ENCODE measurements at places on chromosomes 2 and 18. TPM values are rescaled to one million over a fixed set of nuclear protein-coding genes. Genes with fewer than 3 reads are reported as not detected.

- DNase-seq, result no peak
Measured at GRCh38 chr18:58590839-58591238, 38.1 kb downstream of the ALPK2 start.

- no peak for DNase-seq
Measured at GRCh38 chr18:48728204-48728833, 189.5 kb downstream of the CTIF start.

DNA sequence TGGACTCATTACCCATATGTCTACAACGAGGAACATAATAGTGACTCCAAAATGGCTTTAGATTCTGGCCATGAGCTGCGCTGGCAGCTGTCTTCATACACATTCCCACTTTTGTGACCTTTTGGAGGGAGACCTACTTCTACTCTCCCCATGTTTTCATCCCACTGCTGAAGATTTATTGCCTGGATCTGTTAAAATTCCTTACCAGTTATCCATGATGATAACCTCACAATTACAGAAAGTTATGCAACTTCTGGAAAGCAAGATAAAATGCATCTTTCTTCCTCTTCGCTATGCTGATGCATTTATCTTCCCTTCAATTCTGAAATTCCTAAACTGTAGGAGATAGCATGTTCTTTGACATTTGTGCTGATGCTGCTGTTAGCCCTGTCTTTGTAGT, 855.3 kb downstream of the SLC4A3 start:
- no peak for DNase-seq

The LYPD1 gene
- total RNA-seq, result 9.8 TPM

The GPN1 gene
- total RNA-seq, result 61.1 TPM

- DNase-seq, result no peak
Measured at GRCh38 chr2:29660201-29660600, 261.2 kb downstream of the ALK start.

DNA sequence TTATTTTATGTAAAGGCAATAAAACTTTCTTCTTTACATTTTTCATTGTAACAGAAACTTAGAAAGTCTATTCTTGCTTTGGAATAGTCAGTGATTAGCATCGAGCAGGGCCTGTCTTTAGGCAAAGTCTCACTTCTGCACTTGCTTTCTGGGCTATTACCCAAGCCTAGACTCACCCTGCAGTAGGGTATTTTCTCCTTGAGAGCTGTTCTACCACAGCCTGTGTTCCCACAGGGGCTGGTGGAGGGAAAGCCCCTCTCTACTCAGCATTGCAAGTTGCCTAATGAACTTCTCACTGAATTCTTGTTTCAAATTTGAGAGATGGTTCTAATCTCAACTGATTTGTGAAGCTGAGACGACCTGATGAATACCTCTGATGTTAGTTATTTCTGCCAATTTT, 111.7 kb upstream of the KLHL14 start:
- DNase-seq, result no peak

DNA sequence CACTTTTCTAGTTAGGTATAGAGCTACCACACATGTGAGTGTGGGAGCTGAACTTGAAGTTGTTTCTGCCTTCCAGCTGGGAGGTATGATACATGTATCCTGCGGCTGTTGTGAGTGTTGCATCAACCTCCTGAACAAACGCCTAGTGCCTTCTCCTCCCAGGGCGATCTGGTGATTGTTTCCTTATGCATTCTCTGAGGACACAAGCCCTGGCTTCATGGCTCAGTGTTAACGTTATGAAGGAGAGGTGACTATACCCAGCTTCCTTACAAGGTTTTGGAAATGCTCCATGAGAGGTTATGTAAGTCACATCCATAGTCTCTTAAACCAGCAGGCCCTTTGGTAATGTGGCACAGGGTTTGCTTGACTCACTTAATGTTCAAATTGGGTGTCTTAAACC, 64.9 kb downstream of the SPRED2 start:
- DNase-seq, result peak; percentile 81

The SCG2 gene
- 27.0 TPM for total RNA-seq

The ATOH8 gene
- total RNA-seq, result 4.6 TPM

- no peak for DNase-seq
Measured at GRCh38 chr2:138637686-138638085, 136.1 kb downstream of the SPOPL start.

DNA sequence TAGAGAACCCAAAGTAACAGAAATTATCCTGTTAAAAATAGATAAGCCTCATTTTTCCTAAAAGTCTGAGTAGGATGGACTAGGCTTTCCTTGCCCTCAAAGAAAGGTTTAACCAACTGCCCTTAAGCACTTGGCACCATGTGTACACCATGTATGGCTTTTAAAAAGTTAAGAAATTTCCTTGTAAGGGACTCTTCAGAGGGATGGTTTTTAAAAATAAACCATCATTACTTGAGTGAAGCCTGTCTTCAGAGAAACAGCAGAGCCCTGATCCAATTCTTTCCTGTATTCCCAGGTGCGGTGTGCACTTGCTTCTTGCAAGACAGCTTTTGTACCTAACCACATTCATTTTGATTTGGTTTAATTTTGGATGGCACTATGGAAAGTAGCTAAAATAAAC, 1.1 kb upstream of the NEMP2 start:
- peak; percentile 10 for DNase-seq

The MC5R gene
- total RNA-seq, result not detected

The TCF23 gene
- not detected for total RNA-seq

DNA sequence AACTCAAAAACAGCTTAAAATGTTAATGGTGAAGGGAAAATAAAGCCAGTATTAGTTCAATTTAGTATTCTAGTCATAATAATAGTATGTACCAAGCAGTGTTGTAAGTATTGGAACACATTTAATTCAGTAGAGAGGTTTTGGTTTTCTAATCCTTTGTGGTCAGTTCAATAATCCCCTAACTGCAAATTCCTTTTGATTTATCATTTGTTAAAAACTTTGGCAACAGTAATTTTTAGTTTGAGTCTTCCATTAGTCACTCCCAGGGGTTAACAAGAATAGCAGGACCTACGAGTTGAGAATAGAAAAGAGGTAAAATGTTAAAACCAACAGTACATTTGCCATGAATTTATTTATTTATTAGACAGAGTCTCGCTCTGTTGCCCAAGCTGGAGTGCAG, 10.7 kb downstream of the MRPL44 start:
- no peak for DNase-seq

The LRRTM4 gene
- total RNA-seq, result 0.15 TPM

DNA sequence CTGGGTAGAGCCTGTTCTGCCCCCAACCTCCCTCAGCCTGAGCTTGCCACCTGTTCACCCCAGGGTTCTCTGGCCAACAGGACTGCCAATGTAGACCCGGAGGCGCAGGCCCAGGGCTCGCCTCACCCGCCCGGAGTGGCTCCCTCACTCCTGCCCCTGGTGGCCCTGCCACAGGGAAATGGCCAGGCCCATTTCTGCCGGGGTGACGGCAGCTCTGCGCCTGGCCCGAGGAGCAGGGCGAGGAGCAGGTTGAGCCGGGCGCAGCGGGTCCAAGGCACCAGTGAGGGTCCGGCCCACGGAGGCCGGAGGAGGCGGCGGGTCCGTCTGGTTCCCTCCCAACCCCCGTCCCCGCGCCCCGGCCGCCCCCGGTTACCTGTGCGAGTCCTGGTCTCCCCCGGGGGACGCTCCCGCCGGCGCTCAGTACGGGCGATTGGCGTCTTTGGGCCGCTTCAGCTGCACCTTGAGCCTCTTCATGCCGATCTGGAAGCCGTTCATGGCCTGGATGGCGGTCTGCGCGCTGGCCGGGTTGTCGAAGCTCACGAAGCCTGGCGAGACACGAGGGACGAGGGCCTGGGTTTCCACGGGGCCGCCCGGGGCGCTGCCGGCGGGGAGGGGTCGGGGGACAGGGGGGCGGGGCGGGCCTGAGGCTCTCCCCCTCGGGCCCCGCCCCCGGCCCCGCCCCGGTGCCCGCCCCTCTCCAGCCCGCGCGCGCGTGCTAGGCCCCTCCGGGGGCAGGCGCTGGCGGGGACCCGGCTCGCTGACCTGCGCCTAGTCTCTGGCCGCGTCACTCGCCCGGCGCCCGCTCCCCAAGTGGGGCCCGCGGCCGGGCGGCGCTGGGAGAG, 312.0 kb downstream of the CELF4 start:
- peak; percentile 41 for DNase-seq

DNA sequence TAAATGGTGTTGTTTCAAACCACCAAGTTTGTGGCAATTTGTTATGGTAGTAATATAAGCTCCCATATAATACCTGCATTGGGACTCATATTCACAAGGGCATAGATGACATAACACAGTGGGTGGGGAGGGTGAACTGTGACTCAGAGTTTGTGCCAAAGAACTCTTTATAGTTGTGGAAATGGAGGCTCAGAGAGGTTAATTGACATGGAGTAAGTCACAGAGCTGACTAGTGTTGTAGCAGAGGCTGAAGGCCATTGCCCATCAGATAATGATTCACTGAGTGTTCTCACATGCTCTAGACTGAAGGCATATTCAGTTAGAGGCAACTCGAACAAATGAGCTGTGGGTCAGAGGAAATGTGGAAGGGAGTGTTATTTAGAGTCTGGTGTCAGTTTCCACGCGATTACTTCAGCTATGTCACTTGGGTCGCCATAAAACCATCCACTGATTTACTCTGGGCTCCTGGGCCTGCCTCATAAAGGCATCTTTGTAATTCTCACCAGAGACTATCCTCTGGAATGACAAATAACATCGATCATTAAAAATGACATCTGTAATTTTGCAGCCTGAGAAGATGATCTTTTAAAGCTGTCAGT, 264.7 kb downstream of the CCDC85A start:
- DNase-seq, result no peak

The CPO gene
- not detected for total RNA-seq

The TRPM8 gene
- 8.9 TPM for total RNA-seq

DNA sequence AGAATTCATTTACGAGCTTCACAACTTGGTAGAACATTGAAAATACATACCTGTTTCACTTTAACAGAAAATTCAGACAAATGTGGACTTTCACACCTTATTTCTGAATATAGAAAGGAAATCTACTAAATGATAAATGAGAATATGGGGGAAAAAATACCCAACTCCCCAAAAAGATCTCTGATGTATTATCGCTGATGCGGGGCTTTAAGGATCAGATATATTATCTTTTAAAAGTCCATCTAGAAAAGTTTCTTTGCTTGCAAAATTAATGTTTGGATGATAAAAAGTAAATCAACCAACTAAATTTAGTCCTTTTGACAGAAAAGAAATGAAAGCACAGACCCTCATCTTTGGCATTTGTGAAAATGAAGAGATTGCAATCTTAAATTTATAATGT, 540.1 kb upstream of the CHAC2 start:
- no peak for DNase-seq

DNA sequence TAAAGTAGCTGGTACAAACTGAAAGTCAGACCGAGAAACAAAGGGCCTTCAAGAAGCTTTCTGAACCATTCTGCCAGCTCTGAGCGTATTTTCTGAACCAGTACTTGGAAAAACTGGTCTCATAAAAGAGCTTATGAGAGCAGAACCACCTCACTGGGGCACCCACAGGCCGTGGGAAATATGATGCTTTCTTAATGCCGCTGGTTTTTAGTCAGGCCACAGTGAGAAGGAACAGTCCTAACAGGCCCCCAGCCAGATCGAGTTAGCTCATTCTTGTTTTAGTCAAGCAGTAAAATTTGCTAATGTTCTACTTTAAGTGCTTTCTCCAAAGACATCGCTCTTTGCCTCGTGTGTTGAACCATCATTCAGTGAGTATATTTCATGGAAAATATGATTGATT, 12.7 kb upstream of the NOSTRIN start:
- no peak for DNase-seq

GRCh38 chr2:237702441-237703391, 75.3 kb downstream of the LRRFIP1 start:
- peak; percentile 65 for DNase-seq

DNA sequence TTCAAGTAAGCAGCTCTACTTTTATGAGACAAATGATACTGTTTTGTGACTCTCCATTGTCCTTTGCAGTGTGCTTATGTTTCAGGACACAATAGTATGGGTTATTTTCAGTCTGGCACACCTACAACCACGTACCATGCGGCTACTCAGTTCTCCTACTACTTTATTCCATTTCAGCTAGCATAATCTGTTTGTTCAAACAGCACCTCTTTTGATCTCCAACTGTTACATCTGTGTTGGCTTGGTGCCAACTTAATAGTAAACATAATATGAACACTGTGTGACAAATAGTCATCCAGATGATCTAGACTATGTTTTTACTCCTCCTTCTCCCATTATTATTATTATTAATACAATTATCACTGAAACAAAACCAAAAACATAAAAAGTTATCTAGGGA, 40.5 kb downstream of the MYO3B start:
- DNase-seq, result no peak

DNA sequence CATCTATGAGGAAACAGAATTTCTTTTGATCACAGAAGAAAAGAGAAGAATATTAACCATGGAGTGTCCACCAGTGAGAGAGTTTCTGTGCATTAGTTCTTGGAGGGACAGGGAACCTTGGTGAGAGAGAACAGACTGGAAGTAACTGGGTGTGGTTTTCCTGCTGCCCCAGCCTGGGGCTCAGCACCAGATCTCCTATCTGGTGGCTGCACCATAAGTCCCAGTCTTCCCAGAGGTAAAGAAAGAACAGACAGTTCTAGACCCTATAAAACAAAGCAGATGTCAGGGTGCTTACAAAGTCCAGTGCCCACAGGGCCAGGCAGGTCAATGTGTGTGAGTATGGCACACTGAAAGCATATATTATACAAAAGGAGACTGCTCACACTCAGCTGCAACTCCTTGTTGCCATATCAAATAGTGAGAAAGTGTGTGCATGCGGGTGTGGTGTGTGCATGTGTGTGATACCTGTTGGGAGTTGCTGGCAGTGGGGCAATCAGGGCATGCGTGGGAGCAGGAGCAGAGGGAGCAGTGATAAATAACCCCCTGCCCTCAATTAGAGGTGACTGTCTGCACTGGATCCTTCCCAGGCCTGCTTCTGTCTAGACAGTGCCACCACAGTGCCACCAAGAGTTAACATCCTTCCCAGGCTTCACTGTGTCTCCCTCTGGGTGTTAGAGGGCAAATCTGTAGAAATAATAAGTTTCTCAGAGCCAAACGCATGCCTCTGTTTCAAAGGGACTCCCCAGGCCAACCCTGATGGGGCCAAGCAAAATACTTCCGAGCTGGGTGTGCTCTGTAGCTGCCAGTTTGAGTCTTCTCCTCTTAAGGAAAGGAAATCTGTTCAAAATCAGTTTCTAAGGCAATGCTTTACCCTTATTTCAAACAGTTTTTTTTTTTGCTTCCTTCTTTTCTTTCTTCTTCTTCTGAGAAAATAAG, 45.7 kb downstream of the RDH14 start:
- no peak for DNase-seq

Measured in A673 (cell line).